ENCODE measurements at places on chromosomes 4 and X.

GRCh38 chrX:18828832-18829404 lies 121.5 kb downstream of the PPEF1 start:
- DNase-seq: no peak

DNA sequence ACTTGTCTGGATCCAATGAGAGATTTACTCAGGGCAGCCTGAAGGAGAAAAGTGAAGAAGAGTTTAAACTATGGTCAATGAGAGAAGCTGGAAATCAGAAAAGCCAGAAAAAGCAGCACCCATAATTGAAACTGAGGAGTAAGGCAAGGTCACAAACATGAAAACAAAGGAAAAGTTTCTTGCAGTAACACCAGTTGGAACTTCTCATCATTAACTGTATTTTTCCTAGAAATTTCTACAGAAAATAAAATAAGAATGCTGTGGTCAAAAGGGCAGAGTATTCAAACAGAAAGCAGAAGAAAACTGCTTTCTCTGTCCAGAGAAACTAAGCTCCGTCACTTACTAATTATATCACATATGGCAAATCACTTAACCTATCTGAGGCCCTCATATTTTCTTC lies 102.2 kb downstream of the OR13H1 start:
- no peak for DNase-seq

- DNase-seq: peak; percentile 81
Observed at GRCh38 chr4:168710353-168710946, 213.6 kb downstream of the PALLD start.

DNA sequence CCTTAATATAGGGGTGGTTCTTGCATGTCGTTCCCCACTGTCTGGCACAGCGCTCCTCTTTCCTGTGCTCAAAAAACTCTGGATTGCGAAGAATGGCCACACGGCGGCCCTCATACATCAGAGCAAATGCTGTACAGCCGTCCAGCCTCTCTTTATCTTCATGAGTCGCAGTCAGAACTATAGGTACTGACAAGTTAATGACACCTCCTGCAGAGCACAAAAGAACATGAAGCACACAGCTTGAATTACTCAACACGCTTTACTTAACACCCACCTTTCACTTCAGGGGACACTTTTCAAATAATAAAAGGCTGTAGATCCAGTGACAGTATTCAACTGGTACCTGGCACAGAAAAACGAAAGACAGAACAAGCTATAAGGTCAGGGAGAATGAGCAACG lies 65.3 kb downstream of the PAPSS1 start:
- DNase-seq: no peak

GRCh38 chrX:97167333-97167732 lies 283.6 kb downstream of the RPA4 start:
- no peak for DNase-seq

- DNase-seq: no peak
Observed at GRCh38 chrX:65772842-65773241, 105.4 kb downstream of the MSN start.

- no peak for DNase-seq
Observed at GRCh38 chrX:153608806-153609205, 9.9 kb upstream of the CCNQ start.

DNA sequence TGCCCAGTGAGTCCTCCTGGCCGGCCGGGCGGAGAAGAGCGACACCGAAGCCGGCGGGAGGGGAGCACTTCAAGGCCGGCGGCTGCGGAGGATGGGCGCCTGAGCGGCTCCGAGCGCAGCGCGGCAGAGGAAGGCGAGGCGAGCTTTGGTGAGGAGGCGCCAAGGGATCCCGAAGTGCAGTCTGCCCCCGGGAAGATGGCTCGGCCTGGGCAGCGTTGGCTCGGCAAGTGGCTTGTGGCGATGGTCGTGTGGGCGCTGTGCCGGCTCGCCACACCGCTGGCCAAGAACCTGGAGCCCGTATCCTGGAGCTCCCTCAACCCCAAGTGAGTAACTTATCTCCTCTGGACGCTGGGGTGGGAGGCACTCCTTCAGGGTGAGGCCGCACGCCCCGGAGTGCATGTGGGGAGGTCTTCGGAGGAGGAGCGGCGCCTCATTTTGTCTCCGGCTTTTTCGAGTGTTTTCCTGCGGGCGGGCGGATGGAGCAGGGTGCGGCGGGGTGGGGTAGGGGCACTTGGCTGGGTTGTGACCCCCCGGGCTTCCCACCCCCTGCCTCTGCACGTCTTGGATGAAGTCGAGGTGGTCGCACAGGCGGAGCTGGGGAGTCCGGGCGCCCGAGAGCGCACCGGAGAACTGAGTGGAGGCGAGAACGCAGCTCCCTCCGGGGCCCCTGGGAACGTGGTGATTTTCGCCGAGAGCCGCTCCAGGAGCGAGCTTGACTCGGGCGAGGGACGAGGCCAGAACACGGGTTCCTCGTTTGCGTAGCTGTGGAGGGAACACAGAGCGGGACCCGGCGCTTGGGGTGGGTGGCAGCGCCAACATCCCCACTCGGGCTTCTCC lies 979 bp downstream of the EFNB1 start:
- DNase-seq: no peak

DNA sequence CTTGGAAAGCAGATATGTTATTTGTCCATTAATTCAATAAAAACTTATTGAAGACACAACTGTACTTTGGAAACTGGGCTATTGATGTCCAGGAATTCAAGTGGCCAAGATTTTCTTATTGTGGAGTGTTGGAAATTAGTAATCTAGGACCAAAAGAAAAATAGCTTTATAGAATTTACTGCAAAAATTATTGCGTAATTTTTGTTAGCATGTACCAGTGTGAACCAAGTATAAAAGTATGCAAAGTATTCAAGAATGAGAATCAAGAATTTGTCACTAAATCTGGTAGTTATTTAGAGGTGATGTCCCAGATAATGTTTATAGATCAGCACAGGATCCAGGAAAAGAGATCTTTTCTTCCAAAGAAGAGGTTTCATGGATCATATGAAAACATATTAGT lies 468.9 kb upstream of the CTSO start:
- DNase-seq: no peak

- no peak for DNase-seq
Observed at GRCh38 chrX:13843150-13843721, 26.3 kb upstream of the GPM6B start.

GRCh38 chr4:100588076-100588475 lies 70.3 kb upstream of the EMCN start:
- no peak for DNase-seq

GRCh38 chrX:72715546-72715945 lies 1.4 kb upstream of the PHKA1 start:
- no peak for DNase-seq

GRCh38 chrX:139930916-139931645 lies 1.8 kb downstream of the ATP11C start:
- DNase-seq: no peak

- no peak for DNase-seq
Observed at GRCh38 chrX:128035318-128035717, 16.9 kb downstream of the ACTRT1 start.

DNA sequence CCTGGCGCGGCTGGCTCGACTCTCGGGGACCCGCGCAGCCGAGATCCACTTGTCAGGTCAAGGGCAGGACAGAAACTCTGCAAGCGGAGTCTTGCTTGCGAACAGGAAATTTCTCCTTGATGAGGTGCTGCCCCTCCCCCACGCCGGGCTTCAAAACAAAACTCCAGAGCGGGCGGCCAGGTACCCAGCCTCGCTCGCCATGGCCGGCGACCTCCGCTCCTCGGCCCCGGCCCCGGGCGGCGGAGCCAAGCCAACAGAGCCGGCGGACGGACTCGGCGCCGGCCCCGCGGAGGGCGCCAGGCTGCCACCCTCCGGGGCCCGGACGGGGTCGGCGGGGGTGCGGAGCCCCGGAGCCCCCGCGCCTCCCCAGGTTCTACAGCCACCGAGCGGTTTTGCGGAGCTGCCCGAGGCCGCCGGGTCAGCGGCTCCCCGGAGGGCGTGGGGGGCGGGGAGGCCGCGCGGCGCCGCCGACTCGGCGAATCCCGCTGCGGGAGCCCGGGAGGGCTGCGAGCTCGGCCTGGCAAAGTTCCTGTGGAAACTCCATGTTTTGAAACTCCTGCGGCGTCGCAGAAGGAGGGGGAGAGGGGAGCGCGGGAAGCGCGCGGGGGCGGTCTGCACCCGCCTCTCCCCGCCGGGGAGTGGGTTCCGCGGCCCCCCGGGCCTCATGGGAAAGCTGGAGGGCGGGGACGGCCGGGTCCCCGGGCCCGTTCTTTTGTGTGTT lies 11.7 kb upstream of the BCOR start:
- DNase-seq: no peak

GRCh38 chr4:89722517-89722916 lies 114.4 kb downstream of the SNCA start:
- DNase-seq: no peak

DNA sequence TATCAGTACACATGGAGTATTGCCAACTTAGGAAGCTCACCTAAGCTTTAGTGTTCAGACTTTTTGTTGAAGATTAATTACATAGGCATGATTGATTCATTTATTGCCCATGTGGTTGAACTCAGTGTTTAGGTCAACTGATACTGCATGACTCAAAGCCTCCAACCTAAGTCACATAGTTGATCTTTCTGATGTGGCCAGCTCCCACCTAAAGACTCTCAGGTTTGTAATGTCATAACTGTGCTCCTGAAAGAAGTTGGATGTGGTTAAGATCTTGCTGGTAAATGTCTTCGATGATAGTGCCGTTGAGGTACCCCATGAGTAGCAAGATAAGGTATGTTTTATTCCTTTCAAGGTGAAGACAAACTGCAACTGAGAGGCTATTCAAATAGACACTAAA lies 192.5 kb downstream of the EDA start:
- DNase-seq: no peak

DNA sequence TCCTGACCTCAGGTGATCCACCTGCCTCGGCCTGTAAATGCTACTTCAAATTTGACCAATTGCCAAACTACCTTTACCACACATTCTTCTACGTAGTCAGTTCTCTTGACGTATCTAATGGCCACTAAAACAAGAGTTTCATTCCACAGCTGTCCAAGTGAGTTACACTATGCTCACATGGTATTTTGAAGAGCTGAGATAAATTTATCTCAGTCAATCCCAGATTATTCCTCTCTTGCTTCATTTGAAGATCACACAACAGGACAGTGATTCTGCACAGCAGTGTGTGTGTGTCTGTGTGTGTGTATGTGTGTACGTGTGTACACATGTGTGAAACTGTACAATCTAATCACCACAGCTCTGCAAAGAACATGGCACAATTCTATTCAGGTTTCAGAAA lies 133.4 kb downstream of the APBB2 start:
- DNase-seq: no peak

DNA sequence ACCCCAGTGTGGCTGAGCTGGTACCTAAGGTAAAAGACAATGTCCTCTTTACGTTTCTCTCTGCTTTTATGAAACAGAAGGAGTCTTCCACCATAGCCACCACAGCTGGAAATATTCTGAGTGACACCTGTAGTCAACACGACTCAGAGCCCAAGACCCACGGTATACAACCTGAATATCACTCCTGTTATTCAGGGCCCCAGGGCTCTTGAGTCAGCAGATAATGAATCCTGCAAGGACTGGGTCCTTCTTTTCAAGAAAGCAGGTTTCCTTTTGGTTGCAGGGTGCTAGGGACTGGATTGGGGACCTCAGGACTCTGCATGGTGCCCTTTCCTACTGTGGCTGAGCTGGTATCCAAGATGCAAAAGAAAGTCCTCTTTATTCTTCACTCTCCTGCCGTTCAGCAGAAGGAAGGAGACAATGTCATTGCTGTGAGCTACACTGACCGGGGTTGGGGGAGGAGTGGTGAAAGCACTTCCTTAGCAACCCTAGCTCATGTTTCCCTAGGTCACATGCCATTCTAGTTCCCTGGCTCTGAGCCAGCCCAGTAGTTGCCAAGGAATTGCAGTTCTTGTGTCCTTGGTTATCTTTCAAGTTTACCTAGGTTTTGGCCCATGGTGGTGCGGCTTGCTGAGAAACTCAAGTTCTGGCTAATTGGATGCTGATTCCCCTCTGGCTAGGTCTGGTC lies 23.7 kb upstream of the UNC5C start:
- no peak for DNase-seq

DNA sequence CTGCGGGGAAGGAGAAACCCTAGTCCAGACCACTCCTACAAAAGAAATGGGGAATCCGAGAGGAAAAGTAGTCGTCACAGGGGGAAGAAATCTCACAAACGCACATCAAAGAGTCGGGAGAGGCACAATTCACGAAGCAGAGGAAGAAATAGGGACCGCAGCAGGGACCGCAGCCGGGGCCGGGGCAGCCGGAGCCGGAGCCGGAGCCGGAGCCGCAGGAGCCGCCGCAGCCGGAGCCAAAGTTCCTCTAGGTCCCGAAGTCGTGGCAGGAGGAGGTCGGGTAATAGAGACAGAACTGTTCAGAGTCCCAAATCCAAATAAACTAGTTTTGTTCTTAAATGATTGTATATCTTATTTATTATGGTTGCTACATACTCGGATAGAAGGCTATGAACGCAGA lies 31.7 kb downstream of the AP1S2 start:
- DNase-seq: no peak

- no peak for DNase-seq
Observed at GRCh38 chr4:70945452-70946055, 43.4 kb downstream of the MOB1B start.

- DNase-seq: no peak
Observed at GRCh38 chrX:2705046-2705832, 14.1 kb downstream of the CD99 start.

- DNase-seq: no peak
Observed at GRCh38 chr4:38162240-38162784, 202.1 kb downstream of the PTTG2 start.

DNA sequence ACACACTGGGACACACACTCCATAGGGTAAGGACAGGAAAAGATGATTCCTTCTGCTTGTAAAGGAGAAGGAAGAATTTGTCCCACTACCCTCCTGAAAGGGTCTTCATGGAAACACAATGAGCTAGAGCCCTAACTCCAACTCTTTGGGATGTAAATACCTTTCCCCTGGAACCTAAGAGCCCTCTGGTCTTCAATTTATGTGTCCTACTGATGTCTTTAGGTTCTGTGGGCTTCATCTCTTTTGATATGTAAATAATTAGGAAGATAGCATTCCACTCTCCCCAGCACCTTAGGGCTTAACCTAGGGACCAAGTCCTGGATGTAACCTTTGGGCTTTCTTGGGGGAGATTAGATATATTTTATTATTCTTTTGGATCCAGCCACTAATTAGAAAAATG lies 38.3 kb downstream of the PF4 start:
- DNase-seq: no peak

DNA sequence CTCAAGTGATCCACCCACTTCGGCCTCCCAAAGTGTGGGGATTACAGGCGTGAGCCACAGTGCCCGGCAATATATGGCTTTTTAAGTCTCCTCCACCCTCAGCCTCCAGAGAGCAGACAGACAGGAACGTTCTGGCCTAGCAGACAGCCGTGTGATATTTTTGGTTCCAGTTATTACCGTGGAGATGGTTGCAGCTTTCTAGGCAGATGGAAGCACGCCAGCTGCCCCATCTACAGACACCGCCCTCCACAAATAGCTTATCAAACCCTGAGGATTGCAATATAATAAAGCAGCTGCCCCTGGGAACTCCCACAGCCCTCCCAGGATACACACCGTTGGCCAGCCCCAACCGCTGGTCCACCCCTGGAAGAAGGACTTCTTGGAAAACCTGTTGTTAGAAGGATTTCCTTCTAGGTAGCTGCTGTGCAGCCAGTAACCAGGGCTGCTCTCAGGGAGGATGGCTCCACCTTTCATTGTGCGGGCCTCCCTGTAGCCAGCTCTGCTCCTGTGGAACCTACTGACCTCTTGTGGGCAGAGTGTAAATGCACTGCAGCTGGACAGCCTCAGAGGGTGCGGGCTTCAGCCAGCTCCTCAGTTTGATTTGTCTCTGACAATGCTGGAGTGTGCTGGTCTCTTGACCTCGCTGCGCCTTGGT lies 44.0 kb downstream of the SLC25A5 start:
- no peak for DNase-seq

- DNase-seq: no peak
Observed at GRCh38 chrX:73849073-73849472, 286.1 kb downstream of the CHIC1 start.

GRCh38 chr4:87559090-87559837 lies 30.1 kb upstream of the SPARCL1 start:
- peak; percentile 73 for DNase-seq
